ENCODE measurements at places on chromosomes 3 and 15.

- DNase-seq, result no peak
These were observed 25.6 kb downstream of the MITF start for GRCh38 chr3:69764861-69765260.

- DNase-seq, result no peak
These were observed 2.0 kb downstream of the FBLN2 start for GRCh38 chr3:13550791-13551360.

DNA sequence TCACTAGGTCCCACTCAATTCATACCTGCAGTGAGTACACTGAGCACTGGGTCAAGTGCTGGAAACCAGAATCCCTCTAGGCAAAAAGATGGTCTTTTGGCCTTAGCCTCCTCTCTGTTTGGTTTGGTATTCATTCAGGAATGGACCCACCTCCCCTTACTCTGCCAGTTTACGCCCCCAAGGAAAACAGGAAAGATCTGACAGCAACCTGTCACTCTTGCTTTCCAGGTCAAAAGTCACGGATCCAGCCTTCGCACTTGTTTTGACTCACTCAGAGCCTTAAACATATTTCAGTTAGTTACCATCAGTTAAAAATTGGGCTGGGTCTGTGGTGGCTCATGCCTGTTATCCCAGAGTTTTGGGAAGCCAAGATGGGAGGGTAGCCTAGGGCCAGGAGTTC lies 68.1 kb downstream of the SYNM start:
- no peak for DNase-seq

DNA sequence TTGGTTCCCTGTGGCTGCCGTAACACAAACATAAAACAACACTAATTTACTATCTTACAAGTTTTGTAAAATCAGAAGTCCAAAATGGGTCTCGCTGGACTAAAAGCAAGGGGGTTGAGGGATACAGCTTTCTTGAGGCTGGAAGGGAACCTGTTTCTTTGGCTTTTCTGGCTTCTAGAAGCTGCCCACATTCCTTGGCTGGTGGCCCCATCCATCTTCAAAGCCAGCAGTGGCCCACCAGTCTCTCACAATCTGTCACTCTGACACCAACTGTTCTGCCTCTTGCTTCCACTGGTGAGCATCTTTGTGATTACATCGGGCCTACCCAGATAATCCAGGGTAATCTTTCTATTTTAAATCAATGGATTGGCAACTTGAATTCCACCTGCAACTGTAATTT lies 1.1 kb upstream of the ANPEP start:
- no peak for DNase-seq

DNA sequence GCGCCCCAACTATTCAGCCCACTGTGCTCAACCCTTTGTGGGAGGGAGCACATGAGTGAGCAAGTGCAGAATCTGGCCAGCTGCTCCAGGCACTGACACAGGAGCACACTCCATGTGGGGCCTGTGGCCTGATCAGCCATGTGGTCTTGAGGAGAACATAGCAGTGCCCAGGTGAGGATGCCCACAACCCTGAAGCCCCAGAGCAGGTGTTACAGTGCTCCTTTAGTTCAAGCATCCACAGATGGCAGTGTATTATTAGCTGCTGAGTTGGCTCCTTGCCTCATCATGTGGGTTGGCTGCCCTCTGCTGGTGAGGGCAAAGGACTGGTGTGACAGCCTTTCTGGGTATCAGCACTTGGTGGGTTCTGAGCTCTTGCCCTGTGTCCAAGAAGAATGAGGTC lies 1588.2 kb downstream of the SI start:
- no peak for DNase-seq

DNA sequence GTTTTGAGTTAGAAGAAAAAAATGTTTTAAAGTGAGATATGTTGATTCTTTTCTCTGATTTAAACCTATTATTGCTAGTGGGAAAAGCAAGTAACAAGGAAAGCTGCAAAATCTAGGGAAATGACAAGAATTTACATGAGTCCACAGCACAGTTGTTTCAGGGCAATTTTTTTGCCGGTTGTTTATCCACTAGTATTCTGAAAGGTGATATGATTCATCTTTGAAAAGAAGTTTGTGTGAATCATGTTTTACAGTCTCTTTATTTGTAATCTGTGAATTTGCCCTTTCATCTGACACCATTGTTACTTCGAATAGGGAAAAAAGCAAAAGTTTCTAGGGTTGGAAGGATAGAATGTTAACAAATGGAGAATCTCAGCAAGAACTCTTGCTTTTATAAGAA lies 894.7 kb downstream of the OTOL1 start:
- DNase-seq, result no peak

- no peak for DNase-seq
These were observed 488.9 kb downstream of the GABRG3 start for GRCh38 chr15:27459836-27460235.

GRCh38 chr3:57971975-57972374 lies 36.2 kb upstream of the FLNB start:
- DNase-seq, result no peak

GRCh38 chr3:137172728-137173127 lies 214.9 kb downstream of the IL20RB start:
- no peak for DNase-seq

GRCh38 chr3:102074946-102075345 lies 225.6 kb downstream of the NFKBIZ start:
- DNase-seq, result no peak

DNA sequence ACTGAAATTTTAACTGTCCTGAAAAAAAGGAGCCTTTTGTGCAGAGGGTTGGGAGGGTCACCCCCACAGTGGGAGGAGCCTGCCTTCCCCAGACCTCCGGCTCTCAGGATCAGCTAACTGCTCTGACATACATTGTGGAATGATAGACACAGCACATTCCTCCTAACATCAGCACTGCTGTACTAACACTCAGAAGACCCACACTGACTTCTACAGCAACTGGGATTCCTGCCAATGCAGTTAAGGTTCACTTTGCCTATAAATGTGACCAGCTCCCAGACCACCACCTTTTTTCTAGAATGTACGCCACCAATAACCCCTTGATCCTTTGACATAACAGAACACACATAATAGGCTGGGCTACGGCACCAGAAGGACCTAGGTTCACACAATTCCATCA lies 3.2 kb downstream of the CPEB1 start:
- DNase-seq, result no peak

- DNase-seq, result no peak
These were observed 212.2 kb upstream of the SUCLG2 start for GRCh38 chr3:67866571-67866970.

- no peak for DNase-seq
These were observed 391.8 kb downstream of the ZPLD1 start for GRCh38 chr3:102826636-102827035.

GRCh38 chr3:90132197-90132596 lies 1024.8 kb downstream of the EPHA3 start:
- no peak for DNase-seq

- DNase-seq, result no peak
These were observed 1214.8 kb downstream of the NSUN3 start for GRCh38 chr3:95277613-95278012.

- DNase-seq, result no peak
These were observed 162.5 kb downstream of the TPRG1 start for GRCh38 chr3:189334064-189334920.

- no peak for DNase-seq
These were observed 10.6 kb downstream of the MAPKAPK3 start for GRCh38 chr3:50627407-50628051.

DNA sequence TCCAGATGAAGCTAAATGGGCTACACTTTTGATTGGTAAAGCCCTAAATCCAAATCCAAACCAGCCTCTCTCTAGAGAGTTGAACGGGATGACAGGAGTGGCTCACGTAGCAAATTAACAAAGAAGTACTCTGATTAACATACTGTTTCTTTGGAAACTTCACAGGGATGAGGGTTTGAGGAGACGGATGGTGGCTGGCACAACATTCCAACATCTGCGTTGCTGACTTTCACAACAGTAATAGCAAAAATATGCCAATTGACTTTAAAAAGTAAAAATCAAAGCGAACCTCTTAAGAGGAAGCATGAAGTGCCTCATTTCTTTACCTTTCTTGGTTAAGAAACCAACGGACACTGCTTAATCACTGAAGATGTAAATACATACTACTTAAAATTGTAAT lies 181.4 kb downstream of the TBL1XR1 start:
- no peak for DNase-seq

- DNase-seq, result no peak
These were observed 16.2 kb upstream of the SLC6A6 start for GRCh38 chr3:14386254-14386653.

GRCh38 chr15:90030376-90030775 lies 29.3 kb downstream of the ZNF710 start:
- no peak for DNase-seq

DNA sequence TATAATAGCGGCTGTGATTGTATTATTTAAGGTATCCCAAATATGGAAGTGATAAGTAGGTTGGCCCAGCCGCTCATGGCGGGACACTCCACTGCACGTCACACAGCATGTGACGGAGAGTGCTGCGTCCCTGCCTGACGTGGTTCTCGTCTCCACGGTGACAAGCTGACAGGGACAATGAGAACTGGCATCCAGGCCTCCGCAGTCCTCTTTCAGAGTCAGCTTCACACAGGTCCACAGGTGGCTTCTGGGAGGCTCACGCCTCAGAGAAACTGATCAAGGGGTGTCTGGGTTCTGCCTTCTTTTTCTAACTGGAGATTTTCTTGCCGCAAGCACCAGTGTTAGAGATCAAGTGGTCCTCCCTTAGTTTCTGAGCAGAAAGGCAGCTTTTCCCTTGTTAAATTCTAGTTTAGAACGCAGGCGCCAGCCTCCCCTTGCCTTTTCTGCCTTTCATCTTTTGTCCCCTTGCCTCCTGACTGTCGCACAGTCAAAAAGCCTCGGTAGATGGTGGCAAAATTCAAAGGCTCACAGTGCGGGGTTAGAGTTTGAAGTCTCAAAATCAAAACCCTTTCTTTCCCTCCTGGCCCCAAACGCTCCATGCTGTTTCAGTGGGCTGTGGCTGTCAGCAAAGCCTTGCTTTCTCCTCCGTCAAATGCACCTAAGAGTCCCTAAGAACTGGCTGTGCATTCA lies 120.9 kb downstream of the ATP10A start:
- DNase-seq, result no peak

GRCh38 chr15:59437142-59437816 lies 707 bp upstream of the FAM81A start:
- no peak for DNase-seq

DNA sequence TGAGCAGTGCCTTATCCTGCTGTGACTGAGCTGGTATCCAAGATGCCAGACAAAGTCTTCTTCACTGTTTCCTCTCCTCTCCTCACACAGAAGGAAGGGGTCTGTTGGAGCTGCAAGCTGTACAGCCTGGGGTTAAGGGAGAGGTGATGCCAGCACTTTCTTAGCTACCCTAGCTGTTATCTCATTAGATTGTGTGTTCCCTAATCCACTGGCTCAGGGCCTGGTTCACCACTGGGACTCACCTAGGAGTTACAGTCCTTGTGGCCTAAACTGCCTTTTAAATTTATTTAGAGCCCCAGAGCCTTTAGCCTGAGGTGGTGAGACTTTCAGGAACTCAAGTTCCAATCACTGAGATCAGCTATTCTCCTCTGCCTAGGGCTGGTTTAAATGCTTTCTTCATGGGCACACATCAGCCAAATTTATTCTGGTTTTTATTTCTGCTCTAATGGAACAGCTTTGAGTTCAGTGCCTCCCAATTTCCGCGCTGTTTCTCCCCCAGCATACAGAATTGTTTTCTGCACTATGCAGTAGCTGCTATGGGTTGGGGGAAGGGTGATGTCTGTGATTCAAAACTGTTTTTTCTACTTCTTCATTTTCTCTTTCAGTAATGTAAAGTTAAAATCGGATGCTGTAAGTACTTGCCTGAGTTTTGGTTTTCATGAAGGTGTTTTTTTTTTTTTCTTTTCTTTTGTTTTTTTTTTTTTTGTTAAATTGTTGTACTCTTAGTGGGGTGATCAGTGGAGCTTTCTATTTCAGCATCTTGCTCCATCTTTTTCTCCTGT lies 198.8 kb downstream of the DOCK3 start:
- no peak for DNase-seq

GRCh38 chr3:172836390-172836997 lies 86.0 kb downstream of the ECT2 start:
- DNase-seq, result no peak

GRCh38 chr3:13249664-13250390 lies 170.3 kb downstream of the NUP210 start:
- no peak for DNase-seq

DNA sequence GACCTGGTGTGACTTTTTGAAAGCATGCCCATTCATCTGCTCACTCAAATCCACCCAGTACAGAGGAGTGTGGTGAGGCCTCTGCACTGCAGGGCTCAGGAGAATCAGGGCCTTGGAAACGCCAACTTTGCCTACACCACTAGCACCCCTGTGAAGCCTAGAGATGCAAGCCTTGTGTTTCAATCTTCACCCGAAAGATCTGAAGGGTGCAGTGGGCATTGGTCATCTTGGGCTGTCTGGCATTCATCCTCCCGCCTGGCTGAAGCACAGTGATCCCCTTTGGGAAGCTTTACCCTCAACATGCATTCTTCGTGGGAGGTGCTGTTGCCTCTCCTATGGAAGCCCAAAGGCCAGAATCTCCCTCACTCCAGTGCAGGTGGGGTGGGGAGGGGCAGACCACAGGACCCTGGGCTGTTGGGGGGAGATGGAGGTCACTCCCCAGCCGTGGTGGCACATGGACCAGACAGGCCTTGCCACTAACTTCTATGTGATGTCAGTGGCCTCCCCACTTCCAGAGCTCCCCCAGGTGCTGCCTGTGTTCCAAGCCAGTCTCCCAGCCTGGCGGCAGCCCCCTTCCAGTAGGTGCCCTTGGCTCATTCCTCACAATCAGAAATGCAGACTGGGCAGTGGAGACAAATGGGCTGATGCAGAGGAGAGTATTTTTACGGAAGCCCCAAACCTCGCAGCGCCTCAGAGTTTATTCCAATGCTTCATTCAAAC lies 92.5 kb downstream of the ADAMTS17 start:
- no peak for DNase-seq

GRCh38 chr3:170387950-170388349 lies 30.4 kb downstream of the SKIL start:
- no peak for DNase-seq

- DNase-seq, result no peak
These were observed 40.8 kb downstream of the PLCH1 start for GRCh38 chr3:155704061-155704460.

- no peak for DNase-seq
These were observed 20.9 kb upstream of the IL1RAP start for GRCh38 chr3:190492966-190493365.

- DNase-seq, result no peak
These were observed 54.1 kb upstream of the FURIN start for GRCh38 chr15:90814191-90814821.

DNA sequence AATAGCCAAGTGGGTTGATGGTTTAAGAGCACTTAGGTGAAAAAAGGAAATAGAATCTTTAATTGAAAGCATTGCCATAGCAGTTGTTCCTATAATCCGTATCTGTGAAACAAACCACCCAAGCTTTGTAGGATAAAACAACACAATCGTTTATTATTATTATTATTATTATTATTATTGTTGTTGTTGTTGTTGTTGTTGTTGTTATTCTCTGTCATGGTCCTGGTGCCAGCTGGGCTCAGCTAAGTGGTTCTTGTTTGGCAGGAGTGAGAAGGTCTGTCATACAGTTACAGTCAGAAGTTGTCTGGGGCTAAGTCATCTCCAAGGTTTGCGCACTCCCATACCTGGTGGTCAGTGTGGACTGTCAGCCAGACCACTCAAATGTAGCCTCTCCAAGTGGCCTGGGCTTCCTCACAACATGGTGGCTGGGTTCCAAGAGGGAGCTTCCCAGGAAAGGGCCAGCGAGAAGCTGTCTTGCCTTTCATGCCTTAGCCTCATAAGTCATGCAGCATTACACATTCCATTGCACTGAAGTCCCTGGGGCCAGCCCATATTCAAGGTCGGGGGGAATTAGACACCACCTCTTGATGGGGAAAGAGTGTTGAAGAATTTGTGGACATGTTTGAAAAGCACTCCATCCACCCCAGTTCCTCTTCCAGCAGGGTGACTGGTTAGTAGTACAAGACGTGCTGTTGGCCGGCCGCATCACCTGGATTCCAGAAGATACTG lies 54.3 kb upstream of the FGD5 start:
- DNase-seq, result no peak
